GDM1 (cell line): ENCODE measurements at places on chromosomes 3 and 15.
A peak's percentile ranks its signal among the peaks of the same experiment; 100 is the strongest.

GRCh38 chr3:197730200-197730599 lies 6.5 kb downstream of the RUBCN start:
- DNase-seq = no peak

GRCh38 chr15:95068701-95069521 lies 837.5 kb downstream of the MCTP2 start:
- no peak for DNase-seq

DNA sequence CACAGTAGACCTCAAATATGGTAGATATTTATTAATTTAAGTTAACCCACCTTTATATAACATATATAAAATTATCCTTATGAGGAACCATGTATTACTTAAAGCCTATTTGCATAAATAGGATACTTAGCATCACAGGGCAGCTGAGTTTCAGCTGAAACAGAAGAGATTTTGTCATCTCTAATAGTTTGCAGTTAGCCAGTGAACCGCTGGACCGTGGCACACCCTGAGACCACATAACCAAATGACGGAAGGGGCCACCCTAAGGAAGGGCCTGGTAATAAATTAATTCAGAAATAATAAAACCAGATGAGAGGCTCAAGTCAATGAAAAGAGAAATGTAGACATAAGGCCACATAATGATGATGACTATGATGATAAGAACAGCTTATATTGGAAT lies 107.7 kb downstream of the MYO5A start:
- DNase-seq = no peak

DNA sequence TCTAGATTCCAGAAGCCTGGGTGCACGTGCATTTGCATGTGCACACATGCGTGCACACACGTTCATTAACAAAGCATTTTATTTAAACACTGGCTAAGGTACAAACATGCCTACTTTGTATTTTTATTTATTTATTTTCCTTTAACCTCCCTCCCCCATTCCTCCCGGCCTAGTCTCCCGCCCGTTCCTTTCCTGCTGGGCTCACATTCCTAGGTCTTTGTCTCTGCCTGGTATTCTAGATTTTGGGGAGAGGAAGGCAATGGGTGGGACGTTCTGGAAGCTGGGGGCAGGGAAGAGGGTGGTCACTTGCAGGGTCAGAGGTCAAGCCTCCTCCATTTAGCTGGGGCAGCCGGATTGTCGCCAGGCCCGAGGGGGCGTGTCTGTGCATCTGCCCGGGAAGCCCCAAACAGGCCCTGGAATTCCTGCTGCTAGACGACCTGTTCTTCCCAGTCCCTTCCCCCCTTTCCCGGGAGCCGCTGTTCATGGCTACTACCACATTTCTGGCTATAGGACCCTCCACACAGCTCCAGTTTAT lies 51.8 kb downstream of the TRIM71 start:
- no peak for DNase-seq

GRCh38 chr3:151552589-151552988 lies 91.7 kb upstream of the IGSF10 start:
- no peak for DNase-seq

GRCh38 chr3:184526088-184526433 lies 35.5 kb upstream of the EPHB3 start:
- DNase-seq = no peak

- no peak for DNase-seq
These were observed 103.3 kb upstream of the SLC6A6 start for GRCh38 chr3:14298991-14299555.

DNA sequence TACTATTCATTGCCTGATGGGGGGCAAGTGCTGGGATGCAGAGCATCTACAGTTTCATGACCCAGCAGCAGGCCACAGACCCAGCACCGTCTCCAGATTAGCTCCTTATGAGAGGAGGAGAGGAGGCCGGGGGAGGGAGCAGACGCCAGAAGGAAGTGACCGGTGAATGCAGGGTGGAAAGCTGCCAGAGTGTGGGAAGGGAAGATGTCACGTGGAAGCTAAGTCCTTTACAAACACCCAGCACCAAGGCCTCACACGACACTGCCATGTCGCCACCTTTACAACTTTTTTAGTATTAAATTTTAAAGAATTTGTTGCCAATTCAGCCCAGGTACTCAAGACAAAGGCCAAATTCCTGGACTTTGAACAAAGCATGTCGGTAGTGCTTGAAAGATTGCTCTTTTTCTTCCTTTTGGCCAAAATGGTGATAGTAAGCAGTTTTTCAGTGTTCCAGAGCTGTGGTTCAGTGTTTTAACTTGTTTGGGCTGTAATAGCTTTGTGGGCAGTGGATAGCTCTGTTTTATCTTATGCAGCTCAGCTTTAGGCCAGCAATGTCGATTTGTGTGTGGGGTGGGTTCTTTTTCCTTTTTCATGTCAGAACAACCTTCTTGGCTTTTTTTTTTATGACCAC lies 58.2 kb downstream of the ZBTB38 start:
- DNase-seq = peak; percentile 33

GRCh38 chr3:55591888-55592287 lies 104.8 kb upstream of the WNT5A start:
- no peak for DNase-seq

- peak; percentile 34 for DNase-seq
These were observed 780 bp downstream of the TIPARP start for GRCh38 chr3:156674911-156675829.

- no peak for DNase-seq
These were observed 14.2 kb upstream of the CLEC3B start for GRCh38 chr3:45011756-45012508.

DNA sequence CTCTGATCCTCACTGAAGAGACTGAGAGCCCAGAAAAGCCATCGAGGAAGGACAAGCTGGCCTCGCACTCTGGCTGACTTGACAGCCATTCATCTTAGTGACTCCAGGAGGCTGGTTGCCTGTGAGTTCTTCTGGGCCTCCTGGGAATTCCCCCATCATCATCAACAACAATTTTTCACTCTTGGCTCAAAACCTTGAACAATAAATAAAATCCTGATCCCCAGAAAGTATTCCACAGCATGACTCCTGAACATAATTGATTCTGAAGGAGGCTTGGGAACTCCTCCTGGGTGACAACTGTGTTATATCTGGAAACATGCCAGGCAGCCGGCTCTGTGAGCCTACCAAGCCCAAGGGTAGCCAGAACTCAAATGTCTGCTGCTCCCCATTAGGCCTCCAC lies 188.6 kb downstream of the SHQ1 start:
- DNase-seq = no peak

DNA sequence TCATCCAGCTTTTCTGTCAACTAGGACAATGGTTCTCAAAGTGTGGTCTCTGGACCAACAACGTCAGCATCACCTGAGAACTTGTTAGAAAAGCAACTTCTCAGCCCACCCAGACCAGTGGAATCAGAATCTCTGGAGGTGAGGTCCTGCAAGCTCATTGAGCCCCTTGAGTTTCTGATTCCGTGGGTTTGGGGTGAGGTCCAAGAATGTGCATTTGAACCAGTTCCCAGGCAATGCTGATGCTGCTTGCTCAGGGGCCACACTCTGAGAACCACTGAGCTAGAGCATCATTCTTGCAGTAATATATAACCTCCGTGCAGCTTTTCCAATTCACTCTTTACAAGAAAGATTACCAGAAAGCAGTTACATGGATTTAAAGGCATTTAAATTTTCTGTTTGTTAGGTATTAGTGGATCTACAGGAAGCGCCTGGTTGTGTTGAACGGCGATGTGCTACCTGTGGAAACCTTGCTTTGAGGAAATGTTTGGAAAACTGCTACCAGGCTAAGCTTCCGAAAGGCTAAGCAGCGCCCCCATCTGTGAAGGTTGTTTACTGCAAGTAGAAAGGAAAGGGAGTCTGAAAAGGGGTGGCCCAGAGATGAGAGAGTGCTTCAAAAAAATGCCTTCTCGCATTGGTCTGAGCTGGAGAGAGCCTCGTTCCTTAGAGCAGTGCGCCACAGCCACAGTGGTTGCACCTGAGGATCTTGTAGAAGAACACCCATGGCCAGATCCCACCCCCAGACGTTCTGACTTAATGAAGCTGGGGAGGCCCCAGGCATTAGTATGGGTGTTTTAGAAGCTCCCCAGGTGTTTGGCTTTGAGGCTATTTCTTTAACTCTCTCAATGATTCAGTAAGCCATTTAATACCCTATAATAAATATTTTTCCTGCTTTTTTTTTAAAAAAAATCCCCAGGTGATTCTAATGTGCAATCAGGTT lies 50.0 kb downstream of the RLBP1 start:
- peak; percentile 14 for DNase-seq

GRCh38 chr15:64589435-64590084 lies 129.2 kb downstream of the ZNF609 start:
- DNase-seq = no peak

DNA sequence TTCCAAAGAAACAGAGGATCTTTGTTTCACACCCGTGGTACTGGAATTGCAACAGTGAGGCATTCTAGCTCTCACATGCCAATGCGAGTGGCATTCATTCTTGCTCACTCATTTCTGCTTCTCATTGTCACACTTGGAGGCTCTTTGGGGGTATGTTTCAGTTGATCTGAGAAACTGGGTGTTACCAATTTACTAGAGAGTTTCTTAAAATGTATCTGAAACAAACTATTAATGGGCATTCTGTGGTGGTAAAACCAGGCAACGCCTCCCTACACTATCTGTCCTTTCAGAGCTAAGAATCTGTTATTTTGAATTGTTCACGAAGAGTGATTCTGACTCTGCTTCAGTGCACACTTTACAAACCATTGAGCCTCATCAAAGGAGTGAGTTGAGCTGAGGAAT lies 140.6 kb upstream of the BHLHE40 start:
- DNase-seq = no peak

DNA sequence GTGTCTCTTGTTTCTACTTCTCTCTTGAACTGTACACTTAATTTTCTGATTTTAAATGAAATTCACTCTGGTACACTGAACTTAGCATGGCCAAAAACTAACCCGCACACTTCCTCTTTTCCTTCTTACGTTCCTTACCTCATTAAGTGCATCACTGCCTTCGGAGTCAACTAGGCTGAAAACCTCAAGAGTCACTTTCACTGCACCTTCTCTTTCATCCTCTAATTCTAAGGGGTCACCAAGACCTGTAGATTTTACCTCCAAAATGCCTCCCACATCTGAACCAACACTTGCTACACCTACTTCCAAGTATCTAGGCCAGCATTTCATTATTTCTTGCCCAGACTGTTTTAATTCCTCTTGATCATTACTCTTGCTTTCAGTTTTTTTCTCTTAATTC lies 6.6 kb downstream of the CBLB start:
- DNase-seq = no peak

DNA sequence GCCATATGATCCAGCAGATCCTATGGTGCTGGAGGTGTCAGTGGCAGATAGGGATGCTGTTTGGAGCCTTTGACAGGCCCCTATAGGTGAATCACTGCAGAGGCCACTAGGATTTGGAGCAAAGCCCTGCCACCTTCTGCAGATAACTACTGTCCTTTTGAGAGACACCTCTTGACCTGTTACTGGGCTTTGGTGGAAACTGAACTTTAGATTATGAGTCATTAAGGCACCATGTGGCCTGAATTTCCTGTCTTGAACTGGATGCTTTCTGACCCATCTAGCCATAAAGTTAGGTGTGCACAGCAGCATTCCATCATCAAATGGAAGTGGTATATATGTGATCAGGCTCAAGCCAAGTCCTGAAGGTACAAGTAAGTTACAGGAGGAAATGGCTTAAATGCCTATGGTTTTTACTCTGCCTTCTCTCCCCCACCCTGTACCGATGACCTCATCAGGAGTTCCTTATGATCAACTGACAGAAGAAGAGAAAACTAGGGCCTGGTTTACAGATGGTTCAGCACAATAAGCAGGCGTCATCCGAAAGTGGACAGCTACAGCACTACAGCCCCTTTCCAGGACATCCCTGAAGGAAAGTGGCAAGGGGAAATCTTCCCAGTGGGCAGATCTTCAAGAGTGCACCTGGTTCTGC lies 565.6 kb upstream of the AGTR1 start:
- no peak for DNase-seq

DNA sequence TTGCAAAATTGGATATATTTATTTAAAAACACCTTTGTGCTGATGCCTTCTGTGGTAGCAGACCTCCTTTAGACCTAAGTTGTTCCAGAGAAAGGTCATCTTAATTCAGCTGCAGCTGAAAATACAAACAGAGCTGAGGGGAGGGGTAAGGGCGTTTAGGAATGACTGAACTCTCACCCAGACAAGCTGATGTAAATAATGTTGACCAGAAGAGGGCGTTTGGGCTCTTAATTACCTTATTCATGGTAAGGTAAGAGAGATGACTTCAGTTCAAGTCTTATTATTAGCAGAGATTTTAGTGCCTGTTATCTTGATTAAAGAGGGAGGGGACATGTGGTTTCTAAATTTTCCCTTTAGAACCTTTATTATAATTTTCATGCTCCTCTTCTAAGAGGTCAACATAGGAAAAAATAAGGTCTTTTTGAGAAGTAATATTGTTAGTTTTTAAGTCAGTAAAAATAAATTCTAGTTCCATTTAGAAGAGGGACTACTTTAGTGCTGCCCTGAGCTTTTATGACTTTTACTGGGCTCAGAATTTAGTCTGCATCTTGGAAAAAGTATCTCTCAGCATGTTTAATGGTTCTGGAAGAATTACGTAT lies 46.3 kb downstream of the GPR171 start:
- no peak for DNase-seq

GRCh38 chr3:185979721-185980121 lies 41.9 kb upstream of the TRA2B start:
- no peak for DNase-seq

DNA sequence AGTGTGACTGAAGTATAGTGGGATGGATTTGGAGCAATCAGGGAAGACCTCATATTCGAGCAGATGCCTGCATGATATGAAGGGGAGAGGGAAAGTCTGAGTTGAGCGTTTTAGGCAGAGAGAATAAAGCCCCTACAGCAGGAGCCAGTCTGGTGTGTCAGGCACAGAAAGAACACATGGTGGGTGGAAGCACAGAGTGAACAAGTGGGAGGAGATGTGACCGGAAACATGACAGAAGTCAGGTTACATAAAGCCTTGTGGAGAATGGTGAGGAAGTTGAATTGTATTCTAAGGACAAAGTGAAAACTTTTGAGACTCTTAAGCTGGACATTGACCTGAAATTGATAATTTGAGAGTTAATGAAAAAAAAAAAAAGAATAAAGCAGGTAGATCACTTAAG lies 541.0 kb downstream of the PLOD2 start:
- no peak for DNase-seq

DNA sequence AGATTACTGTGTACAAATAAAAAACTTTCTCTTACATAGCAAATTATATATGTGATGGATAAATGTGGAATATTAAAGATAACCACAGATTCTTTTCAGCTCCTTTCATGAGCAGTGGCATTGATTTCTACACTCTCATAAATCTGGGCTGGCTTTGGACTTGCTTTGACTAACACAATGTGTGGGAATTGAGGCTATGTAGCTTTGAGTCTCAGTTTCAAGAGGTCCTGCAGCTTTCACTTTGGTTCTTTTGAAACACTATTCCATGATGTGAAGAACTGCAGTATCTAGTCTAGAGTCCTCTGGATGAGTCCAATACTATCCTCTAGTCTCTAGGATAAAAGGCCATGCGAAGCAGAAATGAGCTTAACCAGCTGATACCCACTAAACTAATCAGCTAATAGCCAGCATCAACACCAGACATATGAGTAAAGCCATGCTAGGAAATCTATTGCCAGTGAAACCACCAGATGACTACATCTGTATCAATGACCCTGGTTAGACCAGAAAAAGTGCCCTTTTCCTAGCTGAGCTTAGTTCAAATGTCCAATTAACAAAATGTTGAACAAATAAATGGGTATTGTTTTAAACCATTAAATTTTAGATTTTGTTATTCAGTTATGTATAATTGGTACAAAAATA lies 274.9 kb upstream of the ZPLD1 start:
- DNase-seq = no peak

GRCh38 chr15:51186181-51186705 lies 91.5 kb upstream of the TNFAIP8L3 start:
- DNase-seq = no peak

GRCh38 chr3:29212789-29213433 lies 68.0 kb upstream of the RBMS3 start:
- no peak for DNase-seq

- DNase-seq = no peak
These were observed 21.3 kb downstream of the CHD2 start for GRCh38 chr15:92921215-92922131.
